ENCODE measurements at places on chromosomes 5 and 9.

GRCh38 chr5:68087866-68088265, 127.7 kb upstream of the PIK3R1 start:
- DNase-seq: no peak

- no peak for DNase-seq
Observed at GRCh38 chr5:73045623-73046022, 74.8 kb upstream of the TMEM171 start.

- DNase-seq: no peak
Observed at GRCh38 chr9:69622676-69623075, 49.5 kb downstream of the APBA1 start.

GRCh38 chr5:66653325-66653724, 57.1 kb downstream of the MAST4 start:
- DNase-seq: no peak

GRCh38 chr5:124712731-124713305, 33.6 kb downstream of the ZNF608 start:
- no peak for DNase-seq

DNA sequence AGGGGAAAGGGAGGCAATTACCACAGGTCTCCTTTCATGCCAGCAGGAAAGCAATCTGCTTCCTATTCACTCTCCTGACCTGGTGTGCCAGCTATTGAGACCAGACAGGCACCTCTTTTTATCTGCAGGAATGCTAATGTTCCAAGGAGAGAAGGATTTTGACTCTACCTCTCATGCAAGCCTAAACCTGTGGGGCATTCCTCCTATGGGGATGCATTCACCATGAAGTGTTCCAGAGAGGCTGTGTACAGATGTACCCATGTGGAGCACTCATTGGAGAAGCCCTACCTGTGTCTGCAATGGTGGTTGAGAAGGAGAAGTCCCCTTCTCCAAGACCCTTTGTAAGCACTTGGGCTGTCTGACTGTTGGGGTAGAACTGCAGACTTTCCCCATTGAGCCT, 45.4 kb upstream of the EDIL3 start:
- no peak for DNase-seq

- no peak for DNase-seq
Observed at GRCh38 chr5:108765647-108766046, 17.9 kb downstream of the FER start.

- no peak for DNase-seq
Observed at GRCh38 chr5:96909003-96909402, 26.9 kb upstream of the LNPEP start.

DNA sequence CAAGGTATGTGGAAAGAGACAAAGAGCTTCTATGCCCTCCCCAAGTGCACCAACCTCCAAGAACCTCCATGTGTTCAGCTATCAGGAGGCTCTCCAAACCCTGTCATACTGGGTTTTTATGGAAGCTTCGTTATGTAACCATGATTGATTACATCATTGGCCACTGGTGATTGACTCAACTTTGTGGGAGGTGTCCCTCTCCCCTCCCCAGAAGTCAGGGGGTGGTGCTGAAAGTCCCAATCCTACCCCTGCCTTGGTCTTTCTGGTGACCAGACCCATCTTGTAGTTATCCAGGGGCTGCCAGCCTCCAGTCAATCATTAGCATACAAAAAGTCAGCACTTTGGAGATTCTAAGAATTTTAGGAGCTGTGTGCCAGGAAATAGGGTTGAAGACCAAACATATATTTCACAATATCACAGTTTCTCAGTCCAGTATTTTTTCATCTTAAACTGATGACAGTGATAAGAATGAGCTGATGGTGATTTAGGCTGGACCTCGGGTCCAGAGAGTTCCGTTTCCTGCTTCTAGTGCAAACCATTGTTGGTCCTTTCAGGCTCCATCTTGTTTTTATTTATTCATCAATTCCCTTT, 27.3 kb upstream of the FANCC start:
- DNase-seq: no peak

DNA sequence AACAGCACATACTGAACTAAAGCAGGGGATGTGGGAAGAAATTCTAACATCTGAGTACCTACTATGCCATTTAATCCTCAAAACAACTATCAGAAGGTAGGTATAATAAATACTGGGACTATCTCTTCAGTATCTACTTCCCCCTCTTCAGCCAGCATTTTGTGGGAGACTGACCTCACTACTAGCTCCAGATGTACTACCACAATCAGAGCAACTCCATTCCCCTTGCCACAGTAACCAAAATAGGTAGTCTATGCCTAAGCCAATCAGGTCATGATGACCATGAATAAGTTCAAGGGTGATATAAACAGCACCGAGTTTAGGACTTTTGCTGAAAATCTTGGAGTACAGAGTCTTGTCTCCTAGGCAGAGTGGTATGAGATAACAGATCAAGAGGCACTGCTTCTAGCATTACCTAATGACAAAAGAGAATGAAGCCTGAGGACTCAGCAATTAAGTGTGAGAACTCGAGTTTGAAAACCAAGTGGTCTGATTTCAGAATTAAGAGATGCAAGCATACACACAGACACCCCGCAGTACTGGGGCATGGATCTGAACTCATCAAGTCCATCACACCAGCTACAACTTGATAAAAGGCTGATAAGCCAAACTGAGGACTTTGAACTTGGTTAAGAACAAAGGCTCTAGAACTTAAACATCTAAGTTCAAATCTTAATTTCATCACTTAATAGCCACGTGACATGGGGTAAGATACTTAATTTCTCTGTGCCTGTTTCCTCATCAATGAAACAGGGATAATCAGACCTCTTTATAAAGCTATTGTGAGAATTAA, 9.7 kb downstream of the FNIP1 start:
- no peak for DNase-seq

GRCh38 chr9:91245431-91246313, 116.0 kb downstream of the AUH start:
- DNase-seq: no peak

DNA sequence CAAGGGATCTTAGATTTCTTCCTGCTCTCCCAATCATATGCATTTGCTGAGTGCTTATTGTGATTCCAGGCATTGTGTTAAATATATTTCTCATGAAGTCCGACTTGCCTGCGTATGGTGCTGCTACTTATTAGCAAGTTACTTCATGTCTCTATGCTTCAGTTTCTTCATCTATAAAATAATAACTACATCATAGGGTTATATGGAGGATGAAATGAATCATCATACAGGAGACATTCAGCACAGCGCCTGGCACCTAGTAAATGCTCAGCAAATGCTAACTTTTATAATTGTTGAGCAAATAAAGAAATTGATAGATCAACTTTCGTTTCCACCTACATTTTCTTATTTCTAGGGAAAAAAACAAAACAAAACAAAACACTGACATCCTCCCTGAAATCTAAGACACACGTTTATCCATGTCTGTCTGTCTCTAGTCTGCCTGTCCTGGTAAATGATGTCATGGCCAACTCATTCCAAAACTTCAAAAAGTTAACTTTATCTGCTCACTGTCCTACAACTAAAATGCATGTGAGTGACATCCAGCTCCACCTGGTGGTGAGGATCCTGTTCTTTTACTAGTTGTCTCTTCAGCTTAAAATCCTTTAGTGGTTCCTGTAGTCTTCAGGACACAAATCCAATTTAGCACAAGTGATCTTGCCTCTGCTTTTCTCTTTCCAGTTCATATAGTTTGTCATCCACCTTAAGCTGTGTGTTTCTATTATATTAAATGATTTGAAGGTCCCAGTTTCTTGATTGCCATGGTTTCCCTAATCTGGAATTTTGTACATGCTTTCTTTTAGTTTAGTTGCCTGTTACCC, 27.7 kb downstream of the PPP3R2 start:
- no peak for DNase-seq

DNA sequence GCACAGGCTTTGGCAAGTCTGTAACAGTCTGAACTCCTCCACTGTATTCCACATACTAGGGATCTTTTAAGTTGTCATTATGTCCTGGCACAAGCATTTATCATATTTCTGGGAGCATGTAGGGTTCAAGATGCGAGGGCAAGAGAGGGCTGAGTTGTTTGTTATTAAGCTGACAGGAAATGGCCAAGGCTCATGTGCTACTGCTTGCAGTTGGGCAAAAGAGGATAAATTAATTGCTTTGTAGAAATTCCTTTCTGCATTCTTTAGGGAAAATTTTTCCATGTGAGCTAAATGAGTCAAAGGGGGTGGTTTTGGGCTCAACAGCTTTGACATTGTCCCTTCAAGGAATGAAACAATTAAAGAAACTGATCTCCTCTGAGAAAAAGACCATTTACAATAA, 35.4 kb downstream of the DOCK8 start:
- DNase-seq: no peak

- DNase-seq: no peak
Observed at GRCh38 chr9:8384091-8384490, 584.5 kb upstream of the DMAC1 start.

DNA sequence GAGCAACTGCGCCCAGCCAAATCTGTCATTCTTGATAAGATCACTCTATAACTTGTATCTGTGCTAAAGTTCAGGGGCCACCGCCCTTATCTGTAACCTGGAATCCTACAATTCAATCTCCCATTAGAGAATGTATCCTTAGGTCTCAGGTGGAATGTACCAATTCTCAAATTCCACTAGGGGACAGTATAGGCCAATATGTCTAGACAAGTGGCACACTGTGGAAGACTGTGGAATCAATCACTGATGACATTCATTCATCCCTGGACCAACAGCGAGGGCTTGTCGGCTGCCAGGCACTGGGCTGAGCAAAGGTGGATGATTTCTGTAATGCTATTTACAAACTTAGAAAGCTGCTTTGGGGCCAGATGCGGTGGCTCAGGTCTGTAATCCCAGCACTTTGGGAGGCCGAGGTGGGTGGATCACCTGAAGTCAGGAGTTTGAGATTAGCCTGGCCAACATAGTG, 28.7 kb upstream of the MEGF9 start:
- no peak for DNase-seq

- DNase-seq: no peak
Observed at GRCh38 chr5:145510324-145510723, 324.8 kb downstream of the PRELID2 start.

DNA sequence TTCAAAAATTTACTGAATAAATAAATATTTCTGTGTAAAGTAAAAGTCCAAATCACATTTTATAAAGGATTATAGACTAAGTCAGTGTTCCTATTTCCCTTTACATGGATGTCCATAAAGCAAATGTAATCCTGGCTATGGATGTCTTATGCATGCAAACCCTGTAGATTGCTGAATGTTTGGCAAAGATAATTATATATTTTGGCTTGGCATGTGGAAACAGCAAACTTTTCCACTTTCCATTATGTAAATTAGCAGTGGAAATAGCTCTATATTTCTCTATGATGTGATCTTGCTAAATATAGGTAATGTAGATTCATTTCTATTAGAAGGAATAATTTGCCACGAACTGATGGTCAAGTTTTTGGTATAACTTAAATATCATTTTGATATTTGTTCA, 66.5 kb downstream of the CWC27 start:
- no peak for DNase-seq

GRCh38 chr5:113612060-113612496, 98.6 kb downstream of the YTHDC2 start:
- no peak for DNase-seq

DNA sequence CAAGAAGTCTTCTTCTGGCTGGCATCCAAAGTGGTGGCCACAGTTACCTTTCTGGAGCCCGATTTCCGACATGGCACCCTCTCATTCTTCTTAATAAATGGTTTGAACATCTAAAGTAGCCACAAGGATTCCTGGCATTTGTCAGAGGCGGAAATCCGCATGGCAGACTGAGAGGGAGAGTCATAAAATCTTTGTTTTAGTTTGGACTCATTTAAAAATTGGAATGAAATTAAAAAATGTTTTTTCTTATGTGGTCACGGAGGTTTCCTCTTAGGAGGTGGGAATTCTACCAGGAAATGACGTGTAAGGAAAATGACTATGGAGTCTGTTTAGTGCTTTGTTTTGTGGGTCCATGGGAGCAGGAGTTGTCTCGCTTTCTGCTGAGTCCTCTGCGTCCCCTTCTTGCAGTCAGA, 133.0 kb upstream of the PTCH1 start:
- no peak for DNase-seq

DNA sequence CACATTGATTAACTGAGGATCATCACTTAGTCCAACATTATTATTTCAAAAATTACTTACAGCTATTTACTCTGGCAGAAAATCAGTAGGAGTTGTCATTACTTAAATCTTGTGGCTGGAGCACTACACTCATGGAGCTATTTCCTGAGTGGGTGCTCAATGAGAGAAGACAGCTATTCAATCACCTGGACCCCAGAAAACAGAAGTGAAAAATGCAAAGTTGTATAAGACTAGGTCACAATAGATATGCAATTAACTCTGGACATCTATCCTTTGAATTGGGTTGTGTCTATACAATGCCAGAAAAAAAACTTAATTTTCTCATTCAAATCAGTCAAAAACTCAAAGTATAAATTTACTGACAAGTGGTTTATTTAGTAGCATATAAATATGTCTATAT, 340.9 kb downstream of the EFNA5 start:
- DNase-seq: no peak

DNA sequence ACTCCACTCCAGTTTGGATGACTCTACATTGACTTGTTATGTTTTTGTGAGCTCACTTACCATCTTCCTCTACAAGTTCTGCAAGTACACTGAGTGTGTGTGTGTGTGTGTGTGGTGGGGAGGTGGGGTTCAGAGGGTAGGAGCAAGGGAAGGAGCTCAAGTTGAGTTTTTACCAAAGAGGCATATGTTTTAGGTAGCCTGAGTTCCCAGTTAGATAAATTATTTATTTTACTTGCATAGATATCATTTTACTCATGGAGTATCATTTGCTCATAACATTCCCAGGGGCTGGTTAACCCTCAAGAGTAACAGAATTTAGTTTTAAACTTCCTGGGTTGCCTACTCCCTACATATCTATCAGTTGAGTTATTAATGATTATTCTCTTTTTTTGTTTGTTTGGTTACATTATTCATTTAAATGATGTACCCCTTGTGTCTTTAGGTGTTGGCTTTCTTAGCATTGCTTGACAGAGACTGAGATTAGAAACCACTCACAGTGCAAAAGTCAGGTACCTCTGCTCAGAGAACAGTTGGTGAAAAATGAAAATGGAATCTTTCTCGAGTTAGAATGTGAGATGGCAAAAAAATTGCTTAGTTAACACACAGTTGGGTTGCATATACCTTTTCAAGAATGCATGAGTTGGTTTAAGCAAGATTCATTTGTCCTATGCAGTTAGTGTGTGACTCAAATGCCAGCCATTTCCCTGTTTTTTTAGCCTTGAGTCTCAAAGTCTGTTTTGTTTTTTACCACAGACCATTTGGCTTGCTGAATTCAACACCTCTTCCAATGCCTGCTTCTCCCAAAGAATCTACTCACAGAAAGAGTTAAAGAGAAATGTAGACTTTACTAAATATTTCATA, 29.2 kb downstream of the TNFSF8 start:
- DNase-seq: no peak

GRCh38 chr5:148427370-148428042, 43.7 kb downstream of the FBXO38 start:
- DNase-seq: no peak

DNA sequence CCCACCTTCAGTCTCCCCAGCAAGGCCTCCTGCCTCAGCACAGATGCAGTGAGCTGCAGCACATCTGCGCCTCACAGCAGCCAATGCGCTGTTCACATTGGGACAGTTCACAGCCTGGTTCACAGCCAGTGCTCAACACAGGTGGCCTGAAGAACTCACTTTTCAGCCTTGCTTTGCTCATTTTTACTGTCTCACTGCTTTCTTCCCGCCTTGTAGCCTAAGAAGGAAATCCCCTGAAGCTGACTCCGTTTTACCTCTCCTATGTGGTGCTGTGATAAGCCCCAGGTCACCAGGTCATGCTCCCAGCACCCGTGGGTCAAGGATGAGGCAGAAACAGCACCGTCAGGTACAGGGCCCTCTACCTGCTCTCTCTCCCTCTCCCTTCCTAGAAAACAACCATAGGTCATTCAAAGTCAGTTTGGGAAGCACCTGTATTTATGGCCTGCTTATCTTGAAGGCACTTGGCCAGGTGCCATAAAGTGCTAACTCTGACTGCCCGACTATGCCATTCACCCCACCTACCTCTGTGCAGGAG, 1.1 kb downstream of the GCNT4 start:
- DNase-seq: no peak

All from Right ventricle myocardium inferior (tissue), 1 donor.